Stimulated activated CD4-positive, alpha-beta T cell treated with anti-CD3 and anti-CD28 coated beads, Interleukin-15, amount 100 ng/mL, for 24 hours (primary cell): ENCODE measurements at places on chromosomes 2 and 18.
A peak's percentile ranks its signal among the peaks of the same experiment; 100 is the strongest.

DNA sequence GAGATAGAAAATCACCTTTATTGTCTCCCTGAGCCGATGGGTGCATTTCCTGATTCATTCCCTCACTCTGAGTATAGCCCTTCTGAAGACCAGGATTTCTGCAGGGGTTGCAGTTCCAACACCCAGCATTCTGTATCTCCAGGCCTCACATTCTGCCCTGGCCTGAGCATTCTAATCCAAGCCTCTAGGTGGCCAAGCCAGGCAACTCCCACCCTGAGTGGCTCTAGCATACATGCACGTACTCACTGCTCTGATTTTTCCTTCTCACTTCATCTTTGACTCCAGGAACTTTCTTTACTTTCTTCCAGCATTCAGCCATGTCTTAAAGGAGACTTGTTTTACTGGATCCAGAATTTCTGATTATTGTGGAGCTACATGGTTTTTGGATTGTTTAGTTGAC is 100.7 kb upstream of the STK39 start:
- DNase-seq: peak; percentile 12

DNA sequence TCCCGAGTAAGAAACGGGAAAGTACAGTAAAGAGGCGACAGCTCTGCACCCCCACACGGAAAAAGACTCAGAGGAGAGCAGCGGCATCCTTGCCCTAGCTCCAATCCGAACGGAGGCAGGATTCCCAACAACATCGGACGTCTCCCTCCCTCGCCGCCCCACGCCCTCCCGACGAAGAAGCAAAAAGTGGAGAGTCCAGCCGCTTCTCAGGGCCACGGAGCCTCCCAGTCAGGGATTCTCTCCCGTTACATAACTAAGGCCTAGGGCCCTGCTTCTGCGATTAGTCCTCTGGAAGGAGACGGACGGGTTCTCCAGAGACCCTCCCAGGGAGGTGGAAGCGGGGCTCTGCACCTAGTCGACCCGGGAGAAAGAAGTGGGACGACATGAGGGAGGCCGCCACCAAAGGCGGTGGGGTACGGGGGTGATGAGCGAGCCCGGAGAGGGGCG is 587 bp downstream of the SUMO1 start:
- no peak for DNase-seq

DNA sequence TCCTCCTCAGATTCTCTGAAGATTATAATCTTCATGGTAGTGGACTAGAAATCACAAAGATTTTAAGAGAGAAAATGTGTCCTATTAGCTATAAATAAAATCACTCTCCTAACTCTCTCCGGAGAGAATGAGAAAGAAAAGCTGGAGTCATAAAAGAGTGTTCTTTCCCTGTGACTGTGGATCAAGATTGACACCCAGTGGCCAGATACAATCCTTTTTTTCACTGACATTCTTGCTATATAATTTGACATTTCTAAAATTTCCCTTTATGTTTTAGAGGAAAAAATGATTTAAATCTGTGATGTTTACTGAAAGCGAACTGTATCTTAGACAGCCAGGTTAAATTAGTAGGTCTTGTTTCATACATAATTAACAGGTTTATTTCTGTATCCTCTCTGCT is 35.4 kb upstream of the LRP2 start:
- DNase-seq: no peak

DNA sequence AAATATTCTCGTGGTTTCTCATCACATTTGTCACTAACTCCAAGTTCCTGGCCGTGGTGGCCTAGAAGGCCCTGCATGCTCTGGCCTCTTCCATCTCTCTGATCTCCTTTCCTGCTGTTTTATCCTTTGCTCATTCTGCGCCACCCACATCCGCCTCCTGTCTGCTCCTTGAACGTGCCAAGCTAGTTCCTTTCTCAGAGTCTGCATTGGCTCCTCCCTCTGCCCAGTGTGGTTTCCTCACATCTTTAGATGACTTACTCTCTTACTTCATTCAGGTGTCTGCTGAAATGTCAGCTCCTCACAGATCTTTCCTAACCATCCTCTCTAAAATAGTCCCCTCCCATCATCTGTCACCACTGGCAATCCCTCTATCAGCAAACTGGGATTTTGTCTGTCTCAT is 158.6 kb upstream of the RBMS1 start:
- DNase-seq: peak; percentile 81

GRCh38 chr2:128748336-128748735 is 429.7 kb upstream of the HS6ST1 start:
- no peak for DNase-seq

- no peak for DNase-seq
Observed at GRCh38 chr2:103293067-103293741, 531.4 kb downstream of the TMEM182 start.

GRCh38 chr2:46699934-46700256 is 215.7 kb downstream of the MCFD2 start:
- DNase-seq: no peak

GRCh38 chr18:13635046-13635445 is 91.3 kb downstream of the FAM210A start:
- DNase-seq: no peak

- DNase-seq: no peak
Observed at GRCh38 chr2:24725956-24726355, 67.2 kb downstream of the PTRHD1 start.

DNA sequence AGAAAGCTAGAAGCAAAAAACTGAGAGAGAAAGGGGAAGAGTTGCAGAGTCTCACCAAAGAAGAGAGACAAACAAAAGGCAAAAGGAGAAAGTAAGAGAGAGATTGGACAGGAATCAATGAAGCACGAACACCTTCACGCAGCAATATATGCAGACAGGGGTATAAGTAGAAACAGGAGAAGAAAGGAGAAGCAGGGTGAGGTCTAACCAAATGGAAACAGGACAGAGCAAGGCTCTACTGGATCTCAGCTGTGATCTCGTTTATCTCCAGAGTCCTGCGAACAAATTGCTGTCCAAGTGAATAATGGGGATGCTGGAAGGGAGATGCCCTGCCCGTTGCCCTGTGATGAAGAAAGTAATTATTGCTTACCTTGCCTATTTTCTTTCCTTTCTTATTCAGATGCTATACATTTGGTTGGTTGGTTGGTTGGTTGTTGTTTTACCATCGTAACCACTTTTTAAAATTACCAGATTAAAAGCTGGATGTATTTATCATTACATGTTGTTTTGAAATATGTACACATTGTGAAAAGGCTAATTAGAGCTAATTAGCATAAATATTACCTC is 34.0 kb downstream of the SP100 start:
- no peak for DNase-seq

DNA sequence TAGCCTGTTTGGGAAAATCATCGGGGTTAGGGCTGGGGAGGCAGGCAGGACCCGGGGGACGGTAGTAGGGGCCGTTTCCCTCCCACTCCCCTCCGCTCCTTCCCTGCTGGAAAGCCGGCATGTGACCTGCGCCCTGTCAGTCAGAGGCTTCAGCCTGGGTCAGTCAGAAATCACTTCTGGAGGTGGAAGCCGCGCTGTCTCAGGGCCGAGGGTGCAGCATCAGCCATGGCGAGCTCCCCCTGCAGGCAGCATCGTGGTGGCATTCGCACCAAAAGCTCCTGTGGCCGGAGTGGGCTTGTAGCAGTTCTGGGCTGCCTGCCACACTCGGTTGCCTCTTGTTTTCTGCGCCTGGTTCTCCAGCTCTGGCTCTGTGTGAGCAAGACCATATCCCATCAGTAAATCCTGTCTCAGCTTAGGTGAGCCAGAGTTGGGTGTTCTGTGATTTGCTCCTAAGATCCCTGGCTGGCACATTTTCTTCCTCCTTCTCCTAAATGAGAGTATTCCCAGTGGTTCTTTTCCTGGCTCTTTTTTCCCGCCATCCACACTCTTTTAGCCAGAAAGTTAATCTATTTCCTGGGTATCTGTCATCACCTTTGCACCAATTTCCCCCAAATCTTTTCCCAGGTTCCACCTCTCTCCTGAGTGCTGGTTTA is 123.9 kb upstream of the CD302 start:
- peak; percentile 90 for DNase-seq

DNA sequence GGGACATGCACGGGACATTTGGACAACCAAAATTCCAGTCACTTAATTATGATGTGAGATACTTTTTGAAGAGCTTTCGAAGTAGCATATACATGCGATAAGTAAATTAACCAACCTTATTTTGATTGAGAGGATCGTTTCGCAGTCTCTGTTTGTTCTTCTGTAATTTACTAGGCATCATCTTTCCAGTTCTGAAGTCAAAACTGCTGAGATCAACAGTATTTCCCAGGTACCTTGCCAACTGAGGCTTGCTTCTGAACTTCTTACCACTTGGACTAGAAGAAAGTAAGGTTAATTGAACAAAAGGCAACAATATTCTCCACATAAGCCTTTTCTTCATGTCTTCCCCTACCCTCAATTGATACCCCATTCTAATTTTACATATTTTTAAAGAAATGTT is 19.6 kb downstream of the MBD2 start:
- DNase-seq: no peak
